ENCODE measurements at places on chromosomes 1 and 21.

GRCh38 chr1:24420547-24420946, 4.9 kb downstream of the NIPAL3 start:
- no peak for DNase-seq

DNA sequence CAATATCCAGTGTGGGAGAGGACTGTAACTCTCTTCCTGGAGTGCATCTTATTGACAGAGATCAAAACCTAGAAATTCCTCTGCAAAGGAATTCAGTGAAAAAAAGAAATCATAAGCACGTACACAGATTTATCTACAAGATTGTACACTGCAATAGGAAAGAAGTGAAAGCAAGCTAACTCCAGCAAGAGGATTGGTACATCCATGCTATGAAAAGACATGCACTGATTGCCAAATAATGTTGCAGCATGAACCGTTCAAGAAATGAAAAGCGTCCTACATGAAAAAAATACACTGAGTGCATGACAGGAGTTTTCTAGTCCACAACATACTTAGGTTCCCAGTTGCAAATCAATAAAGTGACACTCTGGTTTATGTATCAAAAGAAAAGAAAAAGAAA, 1.9 kb upstream of the MGST3 start:
- no peak for DNase-seq

- no peak for DNase-seq
Measured at GRCh38 chr1:160953030-160953429, 1.6 kb downstream of the ITLN2 start.

DNA sequence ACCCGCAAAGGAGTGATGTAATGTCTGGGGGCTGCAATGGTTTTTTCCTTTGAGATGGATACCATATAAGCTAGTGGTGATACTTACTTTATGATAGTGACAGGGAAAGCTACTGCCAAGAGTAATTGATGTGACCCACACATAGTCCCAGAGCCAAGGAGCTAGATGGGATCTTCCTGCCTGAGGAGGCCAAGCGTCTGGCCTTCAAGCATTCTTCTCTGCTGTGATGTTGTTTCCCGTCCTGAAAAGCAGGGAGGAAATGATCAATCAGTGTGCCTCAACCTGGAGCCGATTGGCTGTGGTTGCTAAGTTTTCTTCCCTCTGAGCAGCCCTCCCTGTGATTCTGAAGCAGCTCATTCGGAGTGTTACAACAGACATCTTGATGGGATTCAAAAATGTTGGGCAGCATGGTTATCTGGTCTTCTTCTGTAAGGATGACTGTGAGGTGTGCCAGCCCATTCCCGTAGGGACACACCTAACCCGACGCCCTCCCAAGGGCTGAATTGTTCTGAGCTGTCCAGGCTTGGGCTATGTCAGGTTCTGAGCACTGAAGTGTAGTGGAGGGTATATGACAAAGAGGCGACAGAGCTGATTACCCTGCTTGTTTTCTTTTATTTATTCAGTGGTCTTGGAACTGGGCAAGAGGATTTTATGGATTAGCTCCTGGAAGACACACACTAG, 56.7 kb downstream of the UCK2 start:
- no peak for DNase-seq

- DNase-seq, result no peak
Measured at GRCh38 chr1:78427506-78427905, 63.3 kb upstream of the PTGFR start.

DNA sequence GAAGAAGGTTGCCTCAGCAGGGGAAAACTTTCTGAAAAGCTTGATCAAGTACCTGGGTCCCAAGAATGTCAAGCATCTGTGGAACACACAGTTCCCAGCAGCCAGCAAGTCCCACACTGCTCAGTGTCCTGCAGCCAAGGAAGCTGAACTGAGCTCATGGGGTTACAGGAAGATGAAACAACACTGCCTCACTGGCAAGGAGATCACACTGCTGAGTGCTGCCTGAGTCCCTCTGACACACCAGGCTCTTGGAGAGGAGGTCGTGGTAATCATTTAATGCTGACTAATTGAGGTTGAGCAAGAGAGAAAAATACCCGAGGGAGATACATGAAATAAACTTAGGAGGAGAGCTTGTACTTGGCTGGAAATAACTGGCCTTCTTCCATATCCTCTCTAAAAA, 75.2 kb downstream of the MPZL1 start:
- no peak for DNase-seq

DNA sequence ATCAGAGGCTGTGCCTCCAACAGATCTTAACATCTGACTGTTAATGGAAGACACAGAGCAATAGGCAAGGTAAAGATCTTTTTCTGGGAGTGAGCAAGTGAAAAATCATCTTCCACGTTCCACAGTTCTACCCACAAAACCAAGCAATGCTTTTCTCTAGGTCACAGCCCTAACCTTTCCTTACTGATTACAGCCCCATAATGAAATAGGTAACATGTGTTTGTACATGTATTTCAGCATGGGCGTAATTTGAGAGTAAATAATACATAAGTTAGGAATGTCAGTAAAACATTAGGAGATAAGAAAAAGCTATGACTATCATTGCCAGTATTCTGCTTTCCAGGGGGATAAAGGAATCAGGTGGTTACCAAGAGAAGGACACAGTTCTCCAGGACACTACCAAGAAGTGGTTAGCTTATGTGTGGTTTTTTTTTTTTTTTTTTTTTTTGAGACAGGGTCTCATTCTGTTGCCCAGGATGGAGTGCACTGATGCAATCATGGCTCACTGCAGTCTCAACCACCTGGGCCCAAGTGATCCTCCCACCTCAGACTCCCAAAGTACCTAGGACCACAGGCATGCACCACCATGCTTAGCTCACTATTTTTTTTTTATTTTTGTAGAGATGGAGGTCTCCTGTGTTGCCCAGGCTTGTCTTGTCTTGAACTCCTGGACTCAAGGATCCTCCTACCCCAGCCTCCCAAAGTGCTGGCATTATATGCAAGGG, 72.0 kb downstream of the DAP3 start:
- no peak for DNase-seq

DNA sequence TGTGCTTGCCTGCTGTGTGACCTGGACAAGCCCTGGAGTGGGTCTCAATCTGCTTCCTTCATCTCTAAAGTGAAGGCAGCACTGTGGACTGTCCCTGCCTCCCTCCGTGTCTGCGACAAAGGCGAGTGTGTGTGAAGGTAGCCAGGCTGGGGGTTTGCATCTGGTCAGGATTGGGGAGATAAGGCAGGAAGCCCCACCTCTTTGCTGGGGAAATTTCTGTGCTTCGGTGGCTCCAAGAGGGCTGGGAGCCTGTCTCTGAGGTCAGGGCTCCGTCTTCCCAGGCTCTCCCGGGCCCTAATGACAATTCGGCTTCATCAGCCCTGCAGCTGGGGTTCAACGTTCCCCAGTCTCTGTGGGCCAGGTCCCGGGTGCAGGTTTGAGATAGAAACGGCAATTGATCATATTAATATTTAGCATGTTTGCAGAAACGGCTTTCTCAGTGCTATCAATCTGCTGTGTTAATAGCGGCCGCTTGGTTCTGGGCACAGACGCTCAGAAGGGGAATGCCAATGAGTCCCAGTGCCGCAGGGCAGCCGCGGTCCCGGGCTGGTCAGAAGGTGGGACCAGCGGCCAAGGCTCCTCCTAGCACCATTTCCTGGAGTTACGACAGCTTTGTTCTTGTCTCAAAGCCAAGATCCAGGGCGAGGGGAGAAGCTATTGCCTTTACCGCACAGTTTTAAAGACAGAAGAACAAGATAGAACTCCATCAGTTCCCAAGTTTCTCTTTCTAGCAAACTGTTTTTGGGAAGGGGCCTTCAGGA, 105.7 kb downstream of the PRDM16 start:
- no peak for DNase-seq

DNA sequence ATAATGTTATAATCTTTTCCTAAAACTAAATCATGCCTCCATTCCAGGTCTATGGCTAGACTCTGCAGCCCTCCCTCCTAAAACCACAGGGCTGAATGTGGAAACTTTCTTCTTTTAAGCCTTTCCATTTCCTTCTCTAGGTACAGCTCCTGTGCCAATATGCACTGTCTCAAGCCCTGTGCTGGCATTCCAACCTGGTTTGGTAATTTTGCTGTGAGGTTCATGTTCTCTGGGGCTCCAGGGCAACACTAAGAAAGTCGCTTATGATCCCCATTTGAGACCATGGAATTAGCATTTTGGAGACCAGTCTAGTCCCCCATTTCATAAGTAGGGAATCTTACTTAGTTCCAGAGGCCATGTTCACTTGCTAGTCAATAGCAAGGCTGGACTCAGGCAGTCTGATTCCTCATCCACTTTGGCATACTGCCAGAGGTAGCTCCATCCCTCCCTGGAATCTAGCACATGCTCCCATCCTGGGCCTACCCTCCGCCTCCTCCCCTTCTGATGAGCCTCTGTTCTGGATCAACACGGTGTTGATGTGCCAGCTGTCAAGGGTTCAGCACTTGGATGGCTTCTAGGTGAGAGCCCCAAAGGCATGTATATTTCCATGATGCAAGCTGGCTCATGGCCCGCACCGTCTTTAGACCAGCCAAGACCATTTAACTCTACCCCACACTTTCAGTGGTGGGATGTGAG, 36.5 kb downstream of the ZMYND12 start:
- no peak for DNase-seq

- DNase-seq, result no peak
Measured at GRCh38 chr21:45329261-45330074, 41.8 kb upstream of the POFUT2 start.

DNA sequence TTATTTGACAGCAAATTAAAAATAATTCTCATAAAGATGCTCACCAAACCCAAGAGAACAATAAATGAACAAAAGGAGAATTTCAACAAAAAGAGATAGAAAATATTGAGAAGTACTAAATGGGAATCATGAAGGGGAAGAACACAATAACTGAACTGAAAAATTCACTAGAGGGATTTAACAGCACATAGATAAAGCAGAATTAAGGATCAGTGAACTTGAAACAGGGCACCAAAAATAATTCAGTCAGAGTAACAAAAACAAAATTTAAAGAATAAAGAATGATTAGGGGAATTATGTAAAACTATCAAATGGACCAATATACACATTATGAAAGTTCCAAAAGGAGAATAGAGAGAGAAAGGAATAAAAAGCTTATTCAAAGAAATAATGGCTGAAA, 7.8 kb downstream of the ADAM30 start:
- DNase-seq, result no peak

GRCh38 chr1:56578963-56579875, at the start of gene PLPP3:
Gene PLPP3 (minus strand): TSS chr1:56579563. CDS start chr1:56579016, 547 bp downstream.
- no peak for DNase-seq

DNA sequence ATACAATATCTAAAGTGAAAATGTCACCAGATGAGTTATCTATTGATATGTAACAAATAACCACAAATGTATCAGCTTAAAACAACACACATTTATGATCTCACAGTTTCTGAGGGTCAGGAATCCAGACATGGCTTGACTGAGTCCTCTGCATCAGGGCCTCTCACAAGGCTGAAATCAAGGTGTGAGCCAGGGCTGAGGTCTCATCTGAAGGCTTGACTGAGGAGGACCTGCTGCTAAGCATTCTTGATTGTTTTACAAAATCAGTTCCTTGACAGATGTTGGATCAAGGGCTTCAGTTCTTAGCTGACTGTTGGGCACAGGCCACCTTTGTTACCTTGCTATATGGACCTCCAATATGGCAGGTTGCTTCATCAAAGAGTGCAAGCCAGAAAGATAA, 483.7 kb downstream of the CAMTA1 start:
- DNase-seq, result no peak

- DNase-seq, result no peak
Measured at GRCh38 chr1:240784776-240785175, 172.8 kb upstream of the GREM2 start.

Data from CD4-positive, alpha-beta T cell treated with Interleukin-17A for 1 hour (primary cell).